ENCODE measurements at places on chromosomes 3 and 15.

DNA sequence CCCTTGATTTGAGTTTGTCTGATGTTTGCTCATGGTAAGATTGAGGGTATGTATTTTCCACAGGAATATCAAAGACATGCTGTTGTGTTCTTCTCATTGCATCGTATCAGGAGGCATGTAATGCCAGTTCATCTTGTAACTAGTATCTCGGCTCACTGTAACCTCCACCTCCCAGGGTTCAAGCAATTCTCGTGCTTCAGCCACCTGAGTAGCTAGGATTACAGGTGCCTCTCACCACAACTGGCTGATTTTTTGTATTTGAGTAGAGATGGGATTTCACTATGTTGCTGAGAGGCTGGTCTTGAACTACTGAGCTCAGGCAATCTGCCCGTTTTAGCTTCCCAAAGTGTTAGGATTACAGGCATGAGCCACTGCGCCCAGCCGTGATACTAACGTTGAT lies 162.9 kb upstream of the BHLHE40 start:
- no peak for DNase-seq

GRCh38 chr3:18149386-18149785 lies 275.8 kb downstream of the SATB1 start:
- no peak for DNase-seq

DNA sequence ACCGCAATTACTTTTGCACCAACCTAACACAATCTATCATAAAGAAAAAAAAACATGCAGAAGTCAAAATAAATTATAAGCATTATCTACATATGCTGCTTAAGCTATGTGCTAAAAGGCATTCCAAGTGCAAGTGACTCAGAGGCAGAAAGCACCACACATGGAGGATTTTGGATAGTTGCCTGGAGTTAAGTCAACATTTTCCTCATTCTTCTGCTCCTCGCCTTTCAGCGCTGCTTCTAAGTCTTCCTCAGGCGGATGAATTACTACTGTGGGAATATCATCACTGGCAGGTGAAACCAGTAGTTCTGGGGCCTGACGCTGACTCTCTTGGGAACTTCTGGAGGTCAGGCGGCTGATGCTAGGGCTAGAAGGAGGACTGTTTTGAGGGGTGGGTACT lies 53.1 kb downstream of the SLC4A7 start:
- DNase-seq: no peak

- DNase-seq: no peak
Measured at GRCh38 chr15:39433376-39433775, 147.5 kb upstream of the THBS1 start.

DNA sequence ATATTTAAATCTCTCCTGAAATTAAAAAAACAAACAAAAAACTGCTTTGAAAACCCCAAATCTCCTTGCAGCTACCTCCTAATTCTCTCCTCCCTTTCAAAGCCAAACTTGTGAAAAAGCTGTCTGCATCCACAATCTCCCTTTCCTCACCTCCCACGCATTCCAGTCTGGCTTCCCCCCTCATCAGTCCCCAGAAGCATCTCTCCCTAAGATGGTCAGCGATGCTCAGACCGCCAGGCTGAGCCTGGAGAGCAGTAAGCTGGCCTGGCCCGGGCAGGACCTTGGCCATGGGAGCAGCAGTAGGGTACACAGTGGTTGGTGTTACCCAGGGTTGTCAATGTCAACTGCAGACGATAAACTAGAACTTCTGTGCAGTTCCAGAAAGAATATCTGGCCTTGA lies 32.9 kb upstream of the BLM start:
- no peak for DNase-seq

DNA sequence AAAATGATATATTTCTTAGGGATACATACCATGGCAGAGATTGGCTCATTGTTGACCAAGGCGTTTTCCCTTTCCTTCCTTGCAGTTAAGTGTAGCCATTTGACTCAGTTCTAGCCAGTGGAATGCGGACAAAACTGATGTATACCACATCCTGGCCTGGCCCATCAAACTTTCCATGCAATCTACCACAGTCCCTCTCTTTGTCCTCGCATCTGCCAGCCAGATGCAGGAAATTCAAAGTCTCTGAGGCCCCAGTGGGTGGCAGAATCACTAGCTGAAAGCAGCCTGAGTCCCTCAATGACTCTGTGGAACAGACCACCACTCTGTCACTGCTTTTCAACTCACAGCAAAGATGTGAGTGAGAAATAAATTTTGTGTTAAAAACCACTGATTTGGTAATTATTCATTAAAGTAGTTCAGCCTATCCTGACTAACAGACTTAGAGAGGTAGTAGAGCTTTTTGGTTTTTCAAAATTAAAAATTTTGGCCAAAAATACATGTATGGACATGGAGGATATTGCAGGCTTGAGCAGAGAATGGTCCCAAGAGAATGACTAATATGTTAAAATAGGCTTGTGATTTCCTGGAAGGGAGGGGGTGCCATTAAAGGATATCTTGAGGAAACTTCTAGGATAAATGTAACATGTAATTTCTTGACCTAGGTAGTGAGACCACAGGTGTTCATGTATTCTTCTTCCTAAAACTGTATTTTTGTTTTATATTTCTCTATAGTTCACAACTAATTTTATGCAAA lies 10.9 kb downstream of the LRRFIP2 start:
- peak; percentile 38 for DNase-seq

All from OCI-M1 (cell line).